ENCODE measurements at places on chromosomes 1 and 21. TPM values are rescaled to one million over a fixed set of nuclear protein-coding genes. Genes with fewer than 3 reads are reported as not detected.

UQCRHL gene
- total RNA-seq: 1.3 TPM

- H3K4me1 ChIP-seq: no peaks in the 10 kb centered on the region
- H3K4me3 ChIP-seq: no peak overlapping the region
- no peak overlapping the region for H3K27ac ChIP-seq
- H3K27me3 ChIP-seq: no peaks in the 10 kb centered on the region
Observed at GRCh38 chr1:87723193-87723592, 394.5 kb downstream of the LMO4 start.

GRCh38 chr1:113684153-113684541 lies 75.1 kb downstream of the PHTF1 start:
- no peaks in the 10 kb centered on the region for H3K27me3 ChIP-seq
- DNase-seq: no peak
- no peak overlapping the region for H3K4me3 ChIP-seq
- H3K4me1 ChIP-seq: no peaks in the 10 kb centered on the region
- no peak overlapping the region for H3K27ac ChIP-seq

DNA sequence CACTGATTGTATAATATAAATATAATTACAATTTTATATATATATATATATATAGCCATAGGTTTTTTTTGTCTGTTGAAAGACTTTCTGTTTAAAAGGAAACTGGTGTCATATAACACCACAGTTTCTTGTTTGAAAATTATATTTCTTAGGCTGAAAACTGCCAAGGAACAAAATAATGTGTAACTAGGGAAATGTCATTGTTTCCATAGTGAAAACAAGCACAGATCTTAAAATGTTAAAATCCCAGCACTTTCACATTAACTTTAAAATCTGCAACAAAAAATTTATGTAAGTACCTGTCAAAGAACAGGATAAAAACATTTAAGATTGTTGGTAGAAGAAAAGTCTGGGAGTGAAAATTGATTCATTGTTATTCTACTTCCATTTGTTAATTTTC lies 104.2 kb downstream of the ATP6V1G3 start:
- no peak overlapping the region for H3K27ac ChIP-seq
- no peak for DNase-seq
- no peaks in the 10 kb centered on the region for H3K4me1 ChIP-seq
- H3K4me3 ChIP-seq: no peak overlapping the region
- H3K36me3 ChIP-seq: no peaks in the 10 kb centered on the region
- no peaks in the 10 kb centered on the region for H3K27me3 ChIP-seq

IQCC gene
- total RNA-seq: 8.4 TPM

Measured in thyroid gland (tissue), 4 donors.